ENCODE measurements at places on chromosomes 1 and 21. TPM values are rescaled to one million over a fixed set of nuclear protein-coding genes. Genes with fewer than 3 reads are reported as not detected.

KCNK1 gene
- 6.0 TPM for total RNA-seq

RGS18 gene
- total RNA-seq = 0.78 TPM

TMEM61 gene
- total RNA-seq = not detected

CLIC6 gene
- 3.3 TPM for total RNA-seq

FMO5 gene
- 6.3 TPM for total RNA-seq

ALG14 gene
- 1.6 TPM for total RNA-seq

- no peaks in the 10 kb centered on the region for H3K27me3 ChIP-seq
- DNase-seq = no peak
- no peaks in the 10 kb centered on the region for H3K36me3 ChIP-seq
- H3K4me3 ChIP-seq = no peak overlapping the region
Observed at GRCh38 chr1:231918239-231919015, 291.8 kb downstream of the DISC1 start.

DNA sequence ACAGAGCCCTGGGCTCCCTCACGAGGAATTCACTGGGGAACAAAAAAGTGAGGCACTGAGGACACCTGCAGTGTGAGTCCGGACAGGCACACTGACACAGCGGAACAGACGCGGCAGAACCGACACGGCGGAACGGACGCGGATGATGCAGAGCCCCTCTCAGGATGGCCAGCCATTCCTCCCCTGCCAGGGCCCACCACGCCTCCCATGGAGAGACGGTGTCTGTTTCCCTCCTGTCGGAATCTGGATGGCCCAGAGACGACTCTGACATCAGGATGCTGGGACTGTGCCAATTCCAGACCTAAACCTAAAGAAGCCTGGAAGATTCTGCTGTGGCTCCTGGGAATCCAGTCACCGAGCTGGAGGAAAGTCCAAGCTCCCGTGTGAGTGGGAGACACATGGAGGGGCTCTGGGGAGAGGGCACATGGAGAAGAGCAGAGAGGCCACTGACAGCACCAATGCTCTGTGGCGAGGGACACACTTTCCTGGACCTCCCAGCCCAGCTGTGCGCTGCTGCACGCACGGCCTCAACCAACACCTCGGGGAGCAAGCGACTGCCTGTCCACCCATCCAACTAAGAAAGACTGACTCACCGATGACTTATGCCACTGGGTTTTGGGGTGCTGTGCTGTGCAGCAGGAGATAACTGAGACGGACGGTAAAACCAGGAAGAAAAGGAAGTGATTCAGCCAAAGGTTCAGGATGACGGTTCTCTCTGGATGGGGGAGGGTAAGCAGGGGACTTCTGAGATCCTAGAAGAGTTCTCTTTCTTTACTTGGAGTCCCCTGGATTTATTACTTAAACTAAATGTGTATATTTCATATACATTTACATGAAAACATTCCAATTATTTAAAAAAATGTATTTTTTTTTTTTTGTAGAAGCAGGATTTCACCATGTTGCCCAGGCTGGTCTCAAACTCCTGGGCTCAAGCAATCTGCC is 23.3 kb downstream of the ZBTB17 start:
- H3K36me3 ChIP-seq = no peaks in the 10 kb centered on the region
- no peaks in the 10 kb centered on the region for H3K27me3 ChIP-seq
- DNase-seq = no peak
- H3K27ac ChIP-seq = no peak overlapping the region
- peaks cover 54% of the 10 kb centered on the region for H3K4me1 ChIP-seq

GRCh38 chr1:179588425-179589024 is 3.1 kb upstream of the TDRD5 start:
- no peak overlapping the region for H3K27ac ChIP-seq
- DNase-seq = no peak
- H3K4me3 ChIP-seq = no peak overlapping the region
- no peaks in the 10 kb centered on the region for H3K36me3 ChIP-seq
- peaks cover 17% of the 10 kb centered on the region for H3K4me1 ChIP-seq

- DNase-seq = no peak
- H3K36me3 ChIP-seq = peaks cover 40% of the 10 kb centered on the region
- no peak overlapping the region for H3K27ac ChIP-seq
- H3K27me3 ChIP-seq = no peaks in the 10 kb centered on the region
- no peak overlapping the region for H3K4me3 ChIP-seq
Observed at GRCh38 chr1:246837418-246838117, 94.2 kb downstream of the AHCTF1 start.

DNA sequence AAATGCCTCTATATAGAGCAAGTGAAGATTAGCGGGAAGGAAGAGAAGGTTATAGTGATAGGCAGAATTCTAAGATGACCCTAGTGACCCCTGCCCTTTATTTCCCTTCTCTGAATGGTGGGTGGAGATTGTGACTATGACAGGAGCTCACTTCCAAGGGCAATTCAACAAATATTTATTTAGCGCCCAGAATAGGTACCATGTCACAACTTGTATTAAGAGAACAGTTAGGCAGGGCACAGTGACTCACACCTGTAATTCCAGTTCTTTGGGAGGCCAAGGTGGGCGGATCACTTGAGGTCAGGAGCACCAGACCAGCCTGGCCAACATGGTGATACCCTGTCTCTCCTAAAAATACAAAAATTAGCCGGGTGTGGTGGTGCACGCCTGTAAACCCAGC is 236.0 kb upstream of the POGK start:
- no peak overlapping the region for H3K27ac ChIP-seq
- H3K36me3 ChIP-seq = no peaks in the 10 kb centered on the region
